ENCODE measurements at places on chromosomes 3 and 15. TPM values are rescaled to one million over a fixed set of nuclear protein-coding genes. Genes with fewer than 3 reads are reported as not detected.

RARRES1 gene
- 1.4 TPM for total RNA-seq

AHSG gene
- total RNA-seq = 0.47 TPM

GUCA1C gene
- total RNA-seq = not detected

DNAH12 gene
- total RNA-seq = 0.62 TPM

ECT2 gene
- total RNA-seq = 12.6 TPM

THRB gene
- total RNA-seq = 44.5 TPM

ZCWPW2 gene
- 2.8 TPM for total RNA-seq

TTC23 gene
- total RNA-seq = 11.2 TPM

A4GNT gene
- total RNA-seq = not detected

MYRIP gene
- total RNA-seq = 12.5 TPM
